Iris pigment epithelial cell (primary cell): ENCODE measurements at places on chromosomes 12 and 14.

- peak; percentile 54 for DNase-seq
Measured at GRCh38 chr14:104639885-104640548, 35.4 kb upstream of the TMEM179 start.

GRCh38 chr14:102486513-102487203 is 22.9 kb downstream of the ANKRD9 start:
- DNase-seq = no peak

DNA sequence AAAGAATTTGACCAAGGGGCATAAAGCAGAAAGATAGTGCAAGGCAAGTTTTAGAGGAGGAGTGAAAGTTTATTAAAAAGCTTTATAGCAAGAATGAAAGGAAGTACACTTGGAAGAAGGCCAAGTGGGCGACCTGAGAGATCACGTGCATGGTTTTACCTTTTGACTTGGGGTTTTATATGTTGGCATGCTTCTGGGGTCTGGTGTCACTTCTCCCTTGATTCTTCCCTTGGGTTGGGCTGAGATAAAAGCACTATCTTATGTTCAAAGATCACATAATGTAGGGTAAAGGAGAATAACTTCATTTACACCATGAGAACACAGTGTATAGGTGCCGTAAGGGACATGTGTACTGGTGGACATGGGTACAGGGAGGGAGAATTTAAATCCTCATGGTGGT is 17.7 kb upstream of the TMEM30B start:
- DNase-seq = no peak

DNA sequence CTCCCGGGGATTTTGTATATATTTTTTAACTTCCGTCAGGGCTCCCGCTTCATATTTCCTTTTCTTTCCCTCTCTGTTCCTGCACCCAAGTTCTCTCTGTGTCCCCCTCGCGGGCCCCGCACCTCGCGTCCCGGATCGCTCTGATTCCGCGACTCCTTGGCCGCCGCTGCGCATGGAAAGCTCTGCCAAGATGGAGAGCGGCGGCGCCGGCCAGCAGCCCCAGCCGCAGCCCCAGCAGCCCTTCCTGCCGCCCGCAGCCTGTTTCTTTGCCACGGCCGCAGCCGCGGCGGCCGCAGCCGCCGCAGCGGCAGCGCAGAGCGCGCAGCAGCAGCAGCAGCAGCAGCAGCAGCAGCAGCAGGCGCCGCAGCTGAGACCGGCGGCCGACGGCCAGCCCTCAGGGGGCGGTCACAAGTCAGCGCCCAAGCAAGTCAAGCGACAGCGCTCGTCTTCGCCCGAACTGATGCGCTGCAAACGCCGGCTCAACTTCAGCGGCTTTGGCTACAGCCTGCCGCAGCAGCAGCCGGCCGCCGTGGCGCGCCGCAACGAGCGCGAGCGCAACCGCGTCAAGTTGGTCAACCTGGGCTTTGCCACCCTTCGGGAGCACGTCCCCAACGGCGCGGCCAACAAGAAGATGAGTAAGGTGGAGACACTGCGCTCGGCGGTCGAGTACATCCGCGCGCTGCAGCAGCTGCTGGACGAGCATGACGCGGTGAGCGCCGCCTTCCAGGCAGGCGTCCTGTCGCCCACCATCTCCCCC is 777 bp downstream of the ASCL1 start:
- DNase-seq = peak; percentile 60

- DNase-seq = peak; percentile 81
Measured at GRCh38 chr12:15227004-15227679, 5.9 kb upstream of the RERG start.

DNA sequence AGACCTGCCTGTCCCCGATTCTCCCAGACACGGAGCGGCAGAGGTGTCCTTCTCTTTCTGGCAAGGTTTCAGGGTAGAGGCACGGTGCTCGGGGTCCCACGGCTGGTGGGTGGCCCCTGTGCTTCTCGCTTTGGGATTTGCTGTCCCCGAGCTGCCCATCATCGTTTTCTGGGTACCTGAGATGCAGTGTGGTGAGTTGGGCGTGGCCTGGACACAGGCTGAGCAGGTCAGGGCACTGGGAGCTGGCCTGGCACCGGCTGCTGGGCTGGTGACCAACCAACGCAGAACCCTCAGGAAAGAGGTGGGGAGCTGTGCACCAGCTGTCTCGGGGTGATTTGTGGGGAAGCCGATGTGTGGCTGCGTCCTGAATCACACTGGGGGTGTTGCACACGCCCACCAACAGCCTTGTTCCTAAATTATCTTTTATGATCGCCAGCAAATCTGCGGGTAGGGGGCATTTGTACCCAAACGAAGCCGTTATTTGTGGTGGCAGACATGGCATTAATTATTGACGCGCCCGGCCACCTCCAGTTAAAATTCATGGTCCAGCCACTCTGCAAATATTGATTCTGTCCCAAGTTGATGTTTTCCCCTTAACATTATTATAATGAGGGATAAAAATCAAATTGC is 61.0 kb downstream of the KIF26A start:
- DNase-seq = no peak

GRCh38 chr12:25034676-25035075 is 85.8 kb upstream of the BCAT1 start:
- DNase-seq = no peak

GRCh38 chr14:51116682-51117081 is 21.8 kb upstream of the TRIM9 start:
- DNase-seq = no peak

DNA sequence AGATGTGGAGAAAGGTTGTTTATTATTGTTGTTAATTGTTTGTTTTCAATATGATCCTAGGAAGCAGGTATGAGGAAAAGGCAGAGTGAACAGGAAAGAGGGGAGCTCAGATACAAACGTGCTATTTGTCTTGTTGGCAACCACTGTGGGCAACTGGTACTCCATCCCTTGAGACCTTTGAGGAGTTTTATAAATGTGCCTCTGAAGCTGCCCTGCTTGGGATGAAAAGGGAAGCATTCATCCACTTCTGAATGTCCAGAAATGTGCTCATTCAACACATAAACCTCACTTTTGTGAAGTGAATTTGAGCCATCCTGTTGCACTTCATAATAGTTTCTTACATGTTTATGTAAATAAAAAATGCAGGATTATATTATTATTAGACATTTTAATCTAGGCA is 164.3 kb upstream of the PDZRN4 start:
- DNase-seq = no peak

- DNase-seq = no peak
Measured at GRCh38 chr12:47458279-47458678, 247.6 kb downstream of the RPAP3 start.

DNA sequence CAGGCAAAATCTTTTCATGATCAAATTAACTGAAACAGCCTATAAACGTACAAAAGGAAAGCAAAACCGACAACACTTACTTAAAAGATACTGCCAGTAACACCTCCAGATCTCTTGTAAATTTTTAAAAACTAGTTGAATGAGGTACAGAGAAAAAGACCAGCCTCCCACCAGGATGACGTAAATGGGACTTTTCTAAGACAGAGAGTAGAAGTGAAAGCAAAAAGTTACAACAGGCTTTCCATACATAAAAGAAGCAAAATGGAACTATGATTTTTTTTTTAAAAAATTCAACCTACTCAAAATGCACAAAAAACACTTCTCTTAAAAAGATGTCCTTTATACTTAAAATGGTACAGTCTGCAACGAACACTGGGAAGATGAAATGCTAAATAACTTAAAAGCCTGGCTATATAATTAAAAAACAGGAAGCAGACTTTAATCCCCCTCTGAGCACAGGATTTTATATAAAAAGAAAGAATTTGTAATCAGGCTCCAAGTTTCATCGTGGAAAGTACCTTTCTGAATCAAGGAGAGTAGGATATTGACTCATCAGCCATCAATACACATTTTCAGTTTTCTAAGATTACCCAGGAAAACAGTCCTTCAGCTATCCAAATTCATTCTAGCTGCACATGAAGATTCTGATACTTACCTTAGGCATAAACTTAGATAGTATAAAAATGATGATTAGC is 14.2 kb upstream of the MYO1A start:
- peak; percentile 17 for DNase-seq

DNA sequence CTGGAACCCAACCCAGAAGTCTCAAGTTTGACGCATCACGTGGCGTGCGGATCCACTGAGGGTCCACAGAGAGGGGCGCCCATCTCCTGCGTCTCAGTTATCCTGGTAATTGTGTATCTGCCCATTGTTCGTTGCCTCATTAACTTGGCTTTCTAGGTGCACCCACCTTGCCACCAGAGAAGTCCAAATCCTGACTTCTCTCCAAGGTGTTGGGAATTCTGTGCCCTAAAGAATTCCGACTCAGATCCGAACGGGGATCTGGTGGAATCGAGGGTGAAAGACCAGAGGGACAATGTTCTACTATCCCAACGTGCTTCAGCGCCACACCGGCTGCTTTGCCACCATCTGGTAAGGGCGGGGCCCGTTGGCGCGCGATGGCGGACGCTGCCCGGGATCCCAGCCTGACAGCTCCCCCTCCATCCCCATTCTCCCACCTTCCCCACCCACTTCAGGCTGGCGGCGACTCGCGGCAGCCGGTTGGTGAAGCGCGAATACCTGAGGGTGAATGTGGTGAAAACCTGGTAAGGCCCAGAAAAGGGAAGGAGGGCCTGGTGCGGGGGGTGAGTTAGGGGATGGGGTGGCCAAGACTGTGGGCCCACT is 481 bp downstream of the REC8 start:
- DNase-seq = peak; percentile 17

DNA sequence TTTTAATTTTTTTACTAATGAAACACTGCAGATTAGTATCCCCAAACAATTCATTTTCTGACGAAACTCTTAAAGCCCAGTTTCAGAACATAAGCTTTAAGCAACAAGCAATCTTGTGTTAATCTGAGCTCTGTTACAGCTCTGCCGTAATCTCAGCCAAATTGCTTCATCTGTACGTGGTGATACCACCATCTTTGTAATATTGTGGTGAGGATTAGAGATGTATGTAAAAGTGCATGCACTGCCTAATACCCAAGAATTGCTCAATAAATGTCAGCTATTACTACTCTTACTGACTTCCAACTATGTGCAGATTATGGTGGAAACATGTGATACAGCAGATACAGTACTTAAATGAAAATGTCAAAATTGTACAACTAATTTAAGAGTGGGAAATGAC is 1.8 kb downstream of the AKAP5 start:
- peak; percentile 14 for DNase-seq

DNA sequence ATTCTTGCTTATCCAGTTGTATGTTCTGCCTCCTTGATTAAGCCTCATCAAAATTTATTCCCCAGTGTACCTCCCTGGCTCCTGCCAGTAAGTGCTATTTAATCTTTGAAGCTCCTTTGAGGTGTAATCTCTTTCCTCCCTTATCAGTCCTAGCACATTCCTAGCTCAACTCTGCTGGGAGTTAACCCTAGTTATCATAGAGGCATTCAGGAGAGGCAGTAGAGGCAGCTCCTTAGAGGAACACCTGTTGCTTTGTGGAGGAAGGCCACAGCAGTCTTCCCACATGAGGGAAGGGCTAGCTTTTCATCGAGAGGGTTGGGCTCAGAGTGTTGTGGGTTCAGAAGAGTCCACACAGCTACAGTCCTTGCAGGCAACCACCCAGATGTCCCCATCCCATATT is 182.4 kb upstream of the ARID2 start:
- DNase-seq = no peak

- DNase-seq = peak; percentile 65
Measured at GRCh38 chr14:102539544-102540314, 30.2 kb upstream of the ANKRD9 start.

DNA sequence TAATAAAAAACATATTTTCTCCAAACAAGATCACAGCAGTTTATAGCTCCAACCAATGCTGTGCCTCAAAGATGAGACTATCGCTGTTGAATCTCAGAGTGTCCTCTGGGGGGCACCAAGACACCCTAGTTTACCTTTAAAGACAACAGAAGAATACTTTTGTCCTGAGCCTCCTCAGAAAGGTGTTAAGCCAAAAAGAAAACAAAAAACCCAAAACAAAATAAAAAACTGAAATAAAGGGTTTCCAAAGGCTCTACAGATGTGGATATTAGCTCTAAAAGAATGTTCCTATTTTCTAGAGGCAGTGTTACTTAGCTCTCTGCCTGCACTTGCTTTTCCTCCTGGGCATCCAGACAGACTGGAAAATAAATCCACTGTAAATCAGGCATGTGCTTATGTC is 86.9 kb upstream of the TTC7B start:
- peak; percentile 63 for DNase-seq

DNA sequence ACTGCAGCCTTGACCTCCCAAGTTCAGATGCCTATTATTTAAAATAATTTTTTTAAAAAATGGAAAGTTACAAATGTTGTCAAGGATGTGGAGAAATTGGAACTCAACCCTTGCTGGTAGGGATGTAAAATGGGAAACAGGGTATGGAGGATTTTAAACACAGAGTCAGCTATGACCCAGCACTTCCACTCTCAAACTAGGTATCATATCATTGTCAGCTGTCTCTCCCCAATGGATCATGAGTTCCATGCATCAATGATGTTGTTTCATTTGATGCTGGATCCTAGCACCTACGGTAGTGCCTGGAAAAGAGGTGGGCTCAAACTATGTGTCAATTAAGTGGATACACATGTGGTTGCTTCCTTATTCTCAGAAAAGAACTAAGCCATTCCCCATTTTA is 150.9 kb downstream of the RIMBP2 start:
- no peak for DNase-seq

DNA sequence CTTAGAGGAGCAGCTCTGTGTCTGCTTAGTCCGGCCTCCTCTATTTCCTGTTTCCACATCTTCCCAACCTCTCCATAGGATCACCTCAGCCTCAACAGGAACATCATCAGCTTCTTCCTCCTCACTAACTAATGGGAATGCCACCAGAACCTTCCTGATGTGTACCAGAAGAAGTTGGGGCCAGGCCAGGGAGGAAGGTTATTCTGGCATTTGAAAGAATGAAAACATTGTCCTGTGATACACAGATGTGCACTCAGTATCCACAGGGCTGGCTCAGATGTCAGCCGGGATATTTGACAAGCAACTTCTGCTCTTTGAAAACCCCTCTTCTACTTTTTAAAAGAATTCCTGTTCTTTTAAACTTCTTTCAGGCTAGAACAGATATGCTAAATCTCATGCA is 63.6 kb downstream of the TMEM30B start:
- no peak for DNase-seq

DNA sequence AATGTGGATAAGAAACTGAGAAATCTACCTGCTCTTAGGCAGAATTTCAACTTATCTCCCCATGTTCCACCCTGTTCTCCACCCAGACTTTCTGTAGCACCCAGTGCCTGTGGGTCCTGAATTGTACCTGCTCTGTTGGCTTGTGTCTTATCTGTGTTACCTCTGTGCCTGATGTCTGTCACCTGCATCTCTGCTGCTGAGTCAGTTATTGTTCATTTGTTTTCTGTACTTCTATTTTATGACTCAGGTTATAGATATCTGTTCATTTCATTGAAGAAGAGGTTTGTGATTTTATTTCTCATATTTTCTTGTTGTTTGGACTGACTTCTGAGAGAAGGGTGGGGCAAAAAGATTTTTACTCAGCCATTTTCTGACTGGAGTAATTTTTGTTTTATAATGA is 11.7 kb downstream of the SOCS4 start:
- peak; percentile 16 for DNase-seq

DNA sequence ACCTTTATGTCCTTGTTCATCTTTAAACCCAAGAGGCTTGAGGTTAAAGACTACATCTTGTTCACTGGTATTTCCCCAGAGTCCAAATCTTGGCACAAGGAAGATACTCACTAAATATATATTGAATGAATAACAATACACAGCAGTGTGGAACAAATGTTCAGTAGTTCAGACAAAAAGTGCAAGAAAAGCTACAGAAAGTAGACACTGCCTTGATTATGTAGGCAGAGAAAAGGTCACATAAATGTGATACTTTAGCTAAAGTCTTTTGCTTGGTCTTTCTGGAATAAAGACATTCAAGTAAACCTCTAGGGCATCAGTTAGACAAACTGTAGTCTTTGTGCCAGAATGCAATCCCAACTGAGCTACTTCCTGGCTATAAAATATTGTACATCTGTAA is 157.0 kb downstream of the TMEM117 start:
- no peak for DNase-seq

- peak; percentile 82 for DNase-seq
Measured at GRCh38 chr12:104288635-104289274, 14.8 kb upstream of the EID3 start.
